ENCODE measurements at places on chromosomes 4 and X.

GRCh38 chr4:71765821-71766383, 18.0 kb downstream of the GC start:
- DNase-seq = no peak

DNA sequence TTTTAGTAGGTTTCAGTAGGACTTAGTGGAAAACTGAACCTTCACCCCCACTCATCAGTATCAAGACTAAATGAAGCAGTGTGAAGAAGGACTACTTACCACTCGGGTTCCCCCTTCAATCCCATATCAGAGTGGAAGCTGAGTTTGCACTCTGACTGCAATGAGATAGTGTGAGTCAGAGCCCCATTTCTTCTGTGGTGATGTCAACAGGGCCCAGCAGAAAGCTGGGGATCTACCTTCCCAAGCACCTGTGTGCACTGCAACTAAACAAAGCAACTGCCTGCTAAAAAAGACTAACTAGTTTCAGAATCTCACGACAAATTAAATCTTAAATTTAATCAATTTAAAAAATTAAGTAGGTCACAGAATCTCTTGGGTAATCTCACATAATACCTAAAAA, 1837.0 kb upstream of the PCDH7 start:
- no peak for DNase-seq

DNA sequence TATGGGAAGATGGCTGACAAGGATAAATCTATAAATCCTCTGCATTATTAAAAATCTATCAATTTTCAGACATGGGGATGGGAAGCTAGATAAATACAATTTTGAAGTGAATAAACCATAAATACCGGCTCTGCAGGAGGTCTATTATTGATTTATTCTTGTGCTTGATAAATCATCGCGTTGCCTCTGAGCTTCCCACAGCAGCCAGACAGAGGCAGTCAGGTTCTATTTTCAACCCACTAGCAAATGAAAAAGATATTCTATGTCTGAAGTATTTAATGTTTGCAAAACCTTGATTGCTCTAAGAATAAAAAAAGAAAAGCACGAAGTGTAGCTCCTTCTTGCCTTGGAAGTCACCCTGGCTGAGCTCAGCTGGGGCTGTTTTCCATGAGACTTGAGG, 216.2 kb downstream of the DHRSX start:
- DNase-seq = no peak

DNA sequence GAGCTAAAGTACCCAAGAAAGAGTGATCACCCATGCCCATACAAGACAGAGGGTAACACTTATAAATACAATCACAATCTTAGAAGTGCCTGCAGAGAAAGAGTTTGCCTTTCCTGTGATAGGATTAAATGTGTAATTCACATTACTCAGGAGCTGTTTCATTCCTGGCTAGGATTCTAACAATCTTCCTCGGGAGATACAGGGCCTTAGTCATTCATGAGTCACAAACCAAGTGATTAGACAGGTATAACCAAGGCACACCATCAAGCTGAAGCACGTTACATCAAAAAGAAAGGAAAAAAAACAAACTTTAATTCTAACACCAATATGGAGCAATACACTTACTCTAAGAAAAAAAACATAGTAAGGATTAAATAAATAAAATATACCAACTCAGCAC, 14.9 kb downstream of the ABCG2 start:
- no peak for DNase-seq

DNA sequence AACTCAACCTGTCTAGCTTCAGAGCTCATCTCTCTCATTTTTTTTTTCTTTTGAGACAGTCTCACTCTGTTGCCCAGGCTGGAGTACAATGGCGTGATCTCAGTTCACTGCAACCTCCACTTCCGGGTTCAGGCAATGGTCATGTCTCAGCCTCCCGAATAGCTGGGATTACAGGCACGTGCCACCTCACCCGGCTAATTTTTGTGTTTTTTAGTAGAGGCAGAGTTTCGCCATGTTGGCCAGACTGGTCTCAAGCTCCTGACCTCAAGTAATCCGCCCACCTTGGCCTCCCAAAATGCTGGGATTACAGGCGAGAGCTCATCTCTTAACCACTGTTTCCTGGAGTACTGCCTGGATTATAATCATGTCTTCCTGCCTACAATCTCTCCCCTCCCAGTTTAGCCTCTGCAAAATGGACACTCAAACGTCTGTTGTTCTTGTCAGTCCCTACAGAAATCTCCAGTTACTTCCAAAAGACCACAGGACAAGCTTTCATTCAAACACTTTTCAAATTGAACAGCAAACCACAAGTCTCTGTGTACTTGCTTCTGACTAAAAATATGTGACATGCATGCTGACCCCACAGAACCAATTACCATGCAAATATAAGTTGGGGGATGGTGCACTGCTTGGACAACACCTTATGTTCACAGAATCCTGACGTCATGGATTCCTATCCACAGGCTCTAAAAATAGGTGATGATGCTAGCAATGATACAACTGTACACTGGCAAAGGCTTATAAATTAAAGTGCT, 137.2 kb downstream of the SH3KBP1 start:
- no peak for DNase-seq

GRCh38 chr4:106424426-106424825, 55.8 kb upstream of the GIMD1 start:
- no peak for DNase-seq

- no peak for DNase-seq
Observed at GRCh38 chr4:186782302-186782701, 58.6 kb upstream of the FAT1 start.

GRCh38 chr4:8149664-8150063, 8.9 kb downstream of the ABLIM2 start:
- DNase-seq = no peak
